ENCODE measurements at places on chromosomes 2 and 18. TPM values are rescaled to one million over a fixed set of nuclear protein-coding genes. Genes with fewer than 3 reads are reported as not detected.

GRCh38 chr2:20129331-20130159, 78.1 kb upstream of the LAPTM4A start:
- DNase-seq, result no peak

DNA sequence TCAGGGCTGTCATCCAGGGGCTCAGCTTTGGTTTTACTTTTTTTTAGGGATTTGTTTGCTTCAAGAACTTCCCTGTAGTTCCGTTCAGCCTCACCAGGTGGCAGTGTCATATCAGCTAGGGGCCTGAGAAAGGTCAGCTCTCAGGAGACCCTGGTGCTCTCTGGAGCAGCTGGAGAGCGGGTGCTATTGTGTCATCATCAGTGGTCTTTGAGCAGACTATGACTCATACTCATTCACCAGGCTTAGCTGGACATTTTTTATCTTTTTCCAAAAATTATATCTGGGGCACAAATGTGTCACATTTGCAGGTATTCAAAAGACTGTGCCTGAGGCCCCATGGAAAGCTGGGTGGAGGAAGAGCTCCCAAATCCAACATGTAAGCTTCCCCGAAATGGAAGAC, 24.4 kb downstream of the ZNF892 start:
- peak; percentile 69 for DNase-seq

GRCh38 chr18:13339653-13340052, 121.1 kb downstream of the LDLRAD4 start:
- DNase-seq, result no peak

- DNase-seq, result no peak
Observed at GRCh38 chr2:125696560-125696959, 959.4 kb upstream of the GYPC start.

DNA sequence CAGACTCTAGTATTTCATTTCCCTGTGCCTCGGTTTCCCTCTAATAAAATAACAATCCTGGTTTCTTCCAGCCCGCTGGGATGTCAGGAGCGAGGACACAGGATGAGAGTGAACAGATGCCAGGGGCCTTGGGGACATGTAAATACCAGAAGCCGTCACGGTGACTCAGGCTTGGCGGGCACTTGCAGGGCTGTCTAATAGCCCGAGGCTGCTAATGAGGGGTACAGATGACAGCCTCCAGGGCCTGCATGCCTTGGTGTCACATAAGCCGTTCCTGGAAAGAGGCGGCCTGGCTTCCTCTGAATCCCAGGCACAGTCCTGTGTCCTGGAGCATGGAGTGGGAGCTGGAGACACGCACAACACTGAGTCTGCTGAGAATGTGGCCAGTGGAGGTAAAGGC, 28.2 kb downstream of the HS1BP3 start:
- no peak for DNase-seq

Gene ZNF512
- 13.7 TPM for polyA plus RNA-seq

Gene COL3A1
- polyA plus RNA-seq, result 977 TPM
